NAMALWA (cell line): ENCODE measurements at places on chromosomes 7 and 10.

GRCh38 chr7:2307690-2308107 lies 6.5 kb downstream of the SNX8 start:
- peak; percentile 85 for DNase-seq

GRCh38 chr10:33739031-33739430 lies 404.6 kb upstream of the NRP1 start:
- DNase-seq, result no peak

- no peak for DNase-seq
Measured at GRCh38 chr10:48227213-48227612, 47.3 kb downstream of the FRMPD2 start.

DNA sequence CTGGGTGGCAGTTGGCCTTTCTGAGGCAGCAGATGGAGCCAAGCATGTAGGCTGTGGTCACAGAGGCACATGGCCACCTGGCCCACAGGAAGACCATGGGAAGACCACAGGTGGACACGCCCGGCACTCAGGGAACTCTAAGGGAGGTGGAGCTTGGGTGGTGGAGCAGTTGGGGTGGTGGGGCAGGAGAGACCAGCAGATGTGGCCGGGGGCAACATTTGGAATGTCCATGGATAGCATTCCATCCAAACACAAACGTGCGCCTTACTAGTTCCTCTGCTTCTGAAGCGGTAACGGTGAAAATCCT lies 290.9 kb downstream of the PTPRN2 start:
- no peak for DNase-seq

- DNase-seq, result no peak
Measured at GRCh38 chr7:64880322-64881297, 22.5 kb upstream of the ZNF273 start.

DNA sequence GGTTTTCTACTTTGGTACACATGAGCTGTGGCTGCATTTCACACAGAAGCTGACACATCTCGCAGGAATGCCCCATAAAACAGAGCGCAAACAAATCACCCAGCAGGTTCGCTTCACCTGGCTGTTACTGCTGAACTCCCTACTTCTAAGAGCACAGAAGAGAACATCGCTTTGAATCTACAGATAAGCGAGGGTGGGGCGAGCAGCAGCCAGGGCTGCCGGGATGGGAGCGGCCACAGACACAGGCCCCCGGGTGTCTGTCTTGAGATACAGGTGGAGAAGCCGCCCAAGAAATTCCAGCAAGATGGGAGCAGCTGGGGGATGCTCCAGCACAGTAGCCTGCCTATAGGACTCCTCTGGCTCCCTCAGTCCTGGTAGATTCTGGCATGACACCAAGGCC lies 27.4 kb downstream of the OGDHL start:
- no peak for DNase-seq
